ENCODE measurements at places on chromosomes 1 and 21.
A peak's percentile ranks its signal among the peaks of the same experiment; 100 is the strongest.

- DNase-seq: no peak
Measured at GRCh38 chr1:13730291-13730690, 30.3 kb downstream of the PRDM2 start.

DNA sequence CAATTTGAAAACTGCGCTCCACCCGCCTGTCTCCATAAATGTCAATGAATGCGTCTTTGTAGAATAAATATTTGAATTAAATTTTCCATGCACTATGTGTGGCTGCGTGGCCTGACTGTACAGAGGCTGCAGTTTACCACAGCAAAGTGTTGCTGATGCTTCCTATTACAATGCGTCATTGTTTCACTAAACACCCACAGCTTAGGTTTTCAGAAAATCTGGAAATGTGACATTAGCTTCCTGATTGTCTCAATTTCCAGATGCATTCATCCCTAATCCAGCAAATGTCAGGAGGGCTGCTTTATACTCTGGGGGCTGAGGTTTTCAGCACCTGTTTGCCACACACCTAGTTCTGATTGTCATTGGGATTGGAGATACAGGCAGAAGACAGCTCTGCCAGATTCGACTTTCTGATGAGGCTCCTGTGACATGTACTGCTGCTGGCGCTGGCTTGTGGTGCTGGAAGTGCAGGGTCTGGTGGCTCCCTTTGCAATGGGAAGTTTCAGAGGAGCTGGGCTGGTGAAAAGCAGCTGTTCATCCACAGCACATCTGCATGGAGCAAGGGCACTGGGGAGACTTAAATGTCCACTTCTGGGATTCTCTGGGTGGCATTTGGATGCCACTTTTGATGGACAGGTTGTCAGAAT lies 40.0 kb downstream of the URB2 start:
- no peak for DNase-seq

- no peak for DNase-seq
Measured at GRCh38 chr1:22257290-22258275, 114.7 kb upstream of the WNT4 start.

GRCh38 chr1:37599940-37600339 lies 4.2 kb upstream of the GNL2 start:
- DNase-seq: no peak

DNA sequence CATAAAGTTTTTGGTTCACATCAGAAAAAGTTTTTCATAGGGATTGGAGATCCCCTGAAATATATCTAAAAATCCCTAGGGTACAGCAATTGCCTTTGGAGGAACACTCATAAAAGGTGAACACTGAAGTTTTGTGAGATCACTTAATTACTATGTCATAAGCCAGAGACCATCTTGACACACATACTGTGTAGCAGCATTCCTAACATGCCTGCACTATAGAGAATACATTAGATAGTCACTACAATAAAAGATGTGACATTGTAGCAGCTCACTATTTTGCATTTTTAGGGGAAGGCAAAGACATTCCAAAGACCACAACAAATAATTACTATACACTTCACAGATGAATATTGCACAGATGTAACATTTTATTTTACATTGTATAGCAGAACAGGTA lies 779.9 kb downstream of the KCNT2 start:
- DNase-seq: no peak

DNA sequence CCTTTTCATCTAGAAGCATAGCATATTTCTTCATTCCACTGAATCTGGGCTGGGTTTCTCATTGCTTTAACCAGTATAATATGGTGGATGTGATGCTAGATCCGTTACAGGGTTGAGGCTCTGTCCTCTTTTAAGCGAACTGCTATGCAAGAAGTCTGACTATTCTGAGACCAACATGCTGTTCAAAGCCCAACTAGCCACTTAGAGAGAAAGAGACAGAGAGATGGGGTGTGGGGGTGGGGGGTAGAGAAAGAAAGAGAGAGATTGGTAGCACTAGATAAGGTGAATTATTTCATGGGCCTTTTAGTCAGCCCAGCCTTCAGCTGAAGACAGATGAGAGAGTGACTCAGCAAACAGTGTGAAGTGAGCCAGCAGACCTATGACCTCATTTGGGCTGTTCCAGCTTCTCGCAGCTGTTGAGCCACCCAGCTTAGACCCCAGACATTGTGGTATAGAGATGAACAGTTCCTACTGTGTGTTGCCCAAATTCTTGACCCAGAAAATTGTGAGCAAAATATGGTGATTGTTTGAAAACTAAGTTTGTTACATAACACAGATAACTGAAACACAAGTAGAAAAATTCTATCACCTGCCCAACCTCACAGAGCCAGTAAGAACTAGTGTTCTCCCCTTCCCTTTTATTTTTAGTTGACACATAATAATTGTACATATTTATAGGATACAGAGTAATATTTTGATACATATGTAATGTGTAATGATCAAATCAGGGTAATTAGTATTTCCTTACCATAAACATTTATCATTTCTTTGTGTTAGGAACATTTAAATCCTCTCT lies 40.7 kb upstream of the PRKACB start:
- peak; percentile 93 for DNase-seq

DNA sequence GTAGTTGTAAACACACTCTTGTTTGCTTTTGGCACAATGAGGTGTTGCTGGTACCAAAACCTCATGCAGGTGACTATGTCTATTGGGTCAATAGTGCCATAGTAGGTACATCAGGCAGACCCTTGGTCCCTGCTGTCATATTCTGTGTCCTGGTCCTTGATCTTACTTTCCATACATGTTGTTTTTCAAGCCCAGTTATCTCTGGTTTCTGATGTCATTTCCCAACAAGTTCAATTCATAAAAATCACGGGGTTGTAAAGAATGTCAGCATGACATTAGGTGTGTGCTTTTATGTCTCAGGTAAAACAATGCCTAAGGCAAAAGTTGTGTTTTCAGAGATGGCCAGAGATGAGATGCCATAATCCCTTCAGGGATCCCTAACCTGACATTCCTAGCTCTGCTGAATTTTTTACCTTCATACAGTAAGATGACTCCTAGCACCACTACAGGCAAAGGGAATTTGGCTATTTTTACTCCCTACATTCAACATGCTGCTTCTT lies 390.3 kb upstream of the PKN2 start:
- no peak for DNase-seq

DNA sequence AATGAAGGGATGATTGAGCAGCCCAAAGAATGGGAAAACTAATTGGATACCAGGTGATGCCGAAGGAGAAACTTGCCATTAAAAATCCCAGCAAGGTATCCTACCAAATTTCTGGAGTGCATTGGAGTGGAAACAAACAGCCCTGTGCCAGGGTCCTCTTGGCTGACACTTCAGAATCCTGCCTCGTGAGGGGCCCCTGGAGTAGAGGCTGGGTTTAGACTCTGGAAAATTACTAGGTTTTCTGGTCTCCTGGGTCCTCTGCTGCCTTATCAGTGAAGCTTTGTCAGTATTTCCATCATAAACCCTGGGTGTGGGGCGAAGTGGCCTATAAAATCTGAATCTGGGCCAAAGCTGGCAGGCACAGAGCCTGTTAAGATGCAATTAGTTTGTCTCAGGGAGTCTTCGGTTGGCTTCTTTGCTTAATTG lies 289.2 kb upstream of the USP24 start:
- no peak for DNase-seq

GRCh38 chr1:100775483-100775882 lies 55.9 kb downstream of the VCAM1 start:
- no peak for DNase-seq

GRCh38 chr1:93667642-93668041 lies 14.0 kb downstream of the BCAR3 start:
- DNase-seq: peak; percentile 78

DNA sequence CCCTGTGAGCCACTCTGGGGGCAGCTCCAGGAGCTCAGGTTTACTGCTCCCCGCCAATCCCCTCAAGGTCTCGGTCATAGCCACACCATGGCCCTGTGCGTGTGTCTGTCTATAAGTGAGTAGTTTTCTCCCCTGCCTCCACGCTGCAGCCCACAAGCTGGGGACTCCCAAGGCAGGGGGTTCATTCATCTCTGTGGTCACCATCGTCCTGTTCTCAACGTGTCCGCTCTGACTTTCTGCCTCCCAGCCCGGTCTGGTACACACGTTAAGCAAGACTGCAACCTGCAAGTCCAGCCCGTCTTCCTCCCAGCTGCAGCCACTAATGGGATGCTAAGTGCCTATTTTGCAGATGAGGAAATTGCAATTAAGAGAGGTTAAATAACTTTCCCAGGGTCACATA lies 49.8 kb downstream of the IGSF21 start:
- no peak for DNase-seq

DNA sequence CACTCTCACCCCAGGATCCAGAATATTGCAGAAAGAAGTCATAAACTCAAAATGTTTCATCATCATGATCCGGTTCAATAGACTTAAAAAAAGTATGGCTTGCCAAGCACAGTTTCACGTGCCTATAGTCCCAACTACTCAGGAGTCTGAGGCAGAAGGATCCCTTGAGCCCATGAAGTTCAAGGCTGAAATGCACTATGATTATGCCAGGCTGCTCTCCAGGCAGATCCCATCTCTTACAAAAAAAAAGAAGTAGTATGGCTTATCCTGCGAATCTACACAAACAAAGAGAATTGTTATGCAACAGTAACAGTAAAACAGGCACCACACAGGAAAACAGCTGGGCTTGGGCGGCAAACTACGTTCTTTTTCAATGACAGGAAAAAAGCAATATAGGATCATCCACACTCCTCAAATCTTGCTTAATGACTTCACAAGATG lies 76.2 kb downstream of the EIF4G3 start:
- peak; percentile 17 for DNase-seq

DNA sequence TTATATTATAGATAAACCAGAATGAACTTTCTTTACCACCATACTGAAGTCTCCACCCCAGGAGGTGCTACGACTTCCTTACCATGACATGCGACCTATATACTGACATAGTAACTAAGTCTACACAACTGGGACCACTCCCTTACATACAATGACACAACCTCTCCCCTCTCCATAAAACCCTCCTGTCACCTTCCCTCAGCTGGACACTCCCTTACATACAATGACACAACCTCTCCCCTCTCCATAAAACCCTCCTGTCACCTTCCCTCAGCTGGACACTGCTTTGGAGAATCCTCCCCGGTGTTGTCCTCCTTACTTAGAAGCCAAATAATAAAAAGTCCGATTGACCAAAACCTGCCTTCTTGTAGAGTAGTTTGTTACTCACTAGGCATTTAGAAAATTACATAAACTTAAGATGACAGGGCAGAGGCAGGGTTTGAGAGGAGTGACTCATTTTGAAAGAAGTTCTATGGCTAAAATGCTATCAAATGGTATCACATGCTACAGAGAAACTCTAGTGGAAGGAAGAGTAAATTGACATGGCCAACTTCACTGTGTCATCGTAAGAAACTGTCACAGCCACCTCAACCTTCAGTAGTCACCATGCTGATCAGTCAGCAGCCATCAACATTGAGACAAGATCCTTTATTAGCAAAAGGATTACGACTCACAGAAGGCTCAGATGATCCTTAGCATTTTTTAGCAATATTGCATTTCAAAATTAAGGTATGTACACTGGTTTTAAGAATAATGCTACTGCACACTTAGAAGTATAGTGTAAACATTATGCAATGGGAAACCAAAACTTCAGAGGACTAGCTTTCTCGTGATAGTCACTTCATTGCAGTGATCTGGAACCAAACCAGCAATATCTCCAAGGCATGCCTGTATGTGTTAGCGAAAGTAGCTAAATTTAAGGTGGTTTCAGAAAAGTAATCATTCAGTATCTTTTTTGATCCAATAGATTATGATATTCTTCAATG lies 56.4 kb downstream of the AHCTF1 start:
- DNase-seq: peak; percentile 32

DNA sequence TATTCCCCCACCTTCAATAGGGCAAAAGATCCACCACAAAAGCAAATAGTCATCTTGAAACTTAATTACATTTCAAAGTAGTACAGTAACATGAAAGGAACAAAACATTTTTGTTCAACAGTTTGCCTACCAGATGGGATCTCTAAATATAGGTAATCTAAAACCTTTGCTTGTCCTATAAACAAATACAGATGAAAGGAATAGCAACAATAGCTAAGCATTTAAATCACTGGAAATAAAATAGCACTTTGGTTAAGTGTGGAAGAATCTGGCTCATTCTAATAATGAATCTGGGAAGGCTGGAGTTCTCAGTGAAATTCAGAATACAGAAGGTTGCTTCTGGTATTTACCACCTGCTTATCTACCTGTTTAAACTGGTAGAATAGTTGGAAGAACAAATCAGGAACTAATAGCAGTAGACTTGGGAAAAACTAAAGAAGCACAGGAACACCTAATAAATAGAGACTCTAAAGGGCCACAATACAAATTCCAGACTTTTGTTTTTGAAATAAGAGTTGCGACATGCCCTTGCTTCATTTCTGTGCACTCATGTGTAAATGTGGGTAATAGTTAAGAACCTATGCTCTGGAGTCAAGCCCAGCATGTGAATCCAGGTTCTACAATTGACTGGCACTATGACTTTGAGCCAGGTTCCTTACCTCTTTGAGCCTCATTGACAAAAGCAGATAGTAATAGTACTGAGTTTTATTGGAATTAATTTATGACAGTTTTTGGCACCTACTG lies 2.3 kb upstream of the LYPLAL1 start:
- DNase-seq: no peak

- no peak for DNase-seq
Measured at GRCh38 chr1:234373959-234374254, 651 bp downstream of the COA6 start.

GRCh38 chr1:226004396-226004795 lies 5.3 kb upstream of the SDE2 start:
- DNase-seq: no peak

- DNase-seq: no peak
Measured at GRCh38 chr1:19512545-19512944, 27.2 kb upstream of the CAPZB start.

DNA sequence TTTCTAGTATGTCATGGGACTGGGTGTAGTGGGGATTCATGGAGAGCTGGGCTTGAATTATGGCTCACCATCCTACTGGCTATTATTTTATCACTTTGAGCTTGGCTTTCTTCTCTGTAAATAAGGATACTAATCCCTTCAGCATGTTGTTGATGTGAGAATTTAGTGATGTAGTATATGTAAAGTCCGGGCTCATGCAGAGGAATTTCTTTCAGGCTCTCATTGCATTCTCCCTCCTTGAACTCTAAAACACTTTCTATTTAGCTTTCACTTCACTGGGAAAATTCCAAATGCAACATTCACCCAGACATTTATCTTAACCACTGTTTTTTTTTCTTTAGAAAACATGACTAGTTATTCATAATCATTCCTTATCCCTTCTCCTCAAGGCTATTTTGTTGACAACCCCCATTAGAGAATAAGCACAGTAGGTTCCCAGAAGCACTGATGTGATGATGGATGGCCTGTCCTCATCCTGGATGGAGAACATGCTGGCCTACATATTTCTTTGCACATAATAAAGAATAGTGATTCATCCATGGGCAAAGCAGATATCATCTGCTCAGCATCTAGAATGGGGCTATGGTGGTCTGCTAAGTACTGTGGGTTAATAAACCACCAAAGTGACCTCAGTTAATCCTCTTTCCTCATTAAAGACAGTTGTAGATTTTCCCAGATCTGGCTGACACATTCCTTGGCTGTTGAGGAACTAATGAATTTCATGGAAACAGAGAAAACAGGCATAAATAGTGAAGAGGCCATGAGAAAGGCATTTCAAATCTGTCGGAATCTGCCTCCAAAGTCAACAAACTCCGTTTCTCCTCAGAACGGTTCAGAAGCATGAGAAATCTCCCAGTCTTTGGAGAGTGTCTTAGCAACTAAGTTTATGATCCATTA lies 68.0 kb upstream of the CYP2J2 start:
- DNase-seq: peak; percentile 35

All from myocyte (in vitro differentiated cells).